Fibroblast of skin of left quadriceps (primary cell): ENCODE measurements at places on chromosomes 5 and 9.

DNA sequence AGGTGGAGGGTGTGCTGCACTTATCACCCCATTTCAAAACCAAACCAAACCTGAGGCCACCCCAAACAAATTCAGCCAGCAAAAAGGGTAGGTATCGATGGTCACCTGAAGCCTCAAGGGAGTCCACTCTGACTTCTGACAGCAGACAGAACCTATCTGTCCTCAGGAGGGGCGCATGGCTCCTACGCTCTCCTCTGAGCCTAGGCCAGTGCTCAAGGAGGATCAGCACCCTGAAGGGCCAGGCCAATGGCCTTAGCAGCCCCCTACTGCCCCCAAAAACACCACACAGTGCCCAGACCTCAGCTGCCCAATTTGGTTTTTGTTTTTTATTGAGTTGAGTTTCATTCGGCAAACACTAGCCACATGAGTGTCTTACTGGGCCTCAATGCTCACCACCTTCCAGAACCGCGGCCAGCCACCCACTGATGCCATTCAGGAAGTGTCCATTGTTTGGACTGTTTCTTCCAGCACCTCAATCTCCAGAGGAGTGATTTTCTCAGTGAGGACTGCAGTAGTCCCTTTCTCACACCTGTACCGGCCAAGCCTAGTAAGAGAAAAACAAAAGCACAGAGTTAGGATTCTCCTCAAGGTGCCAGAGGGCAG lies 62.0 kb downstream of the PSMB7 start:
- DNase-seq, result no peak

DNA sequence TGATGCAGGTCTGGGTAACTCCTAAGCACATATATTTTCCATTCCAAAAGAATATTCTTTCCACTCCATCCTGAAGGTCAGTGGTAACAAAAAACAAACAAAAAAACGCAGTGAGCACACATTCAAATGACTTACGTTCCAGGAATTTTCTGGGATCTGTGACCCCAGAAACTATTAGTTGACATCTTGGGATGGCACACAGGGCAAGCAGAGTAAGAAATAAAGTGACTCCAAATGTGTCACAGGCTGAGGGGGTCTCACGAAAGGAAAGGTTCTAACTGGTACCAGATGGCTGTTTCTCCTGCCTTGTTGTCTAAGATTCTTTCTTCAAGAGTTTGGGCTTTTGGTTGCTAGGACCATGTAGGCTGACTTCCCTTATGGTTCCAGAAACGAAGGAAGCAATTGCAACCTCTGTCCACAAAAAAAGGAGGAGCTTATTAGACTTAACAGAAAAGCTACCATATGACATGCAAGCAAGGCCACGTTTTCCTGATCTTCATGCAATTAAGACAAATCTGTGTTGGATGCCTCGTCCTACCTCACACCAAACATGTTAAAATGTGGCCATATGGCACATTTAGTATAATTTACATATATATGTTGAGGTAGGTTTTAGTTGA lies 32.7 kb downstream of the PTGS1 start:
- no peak for DNase-seq

DNA sequence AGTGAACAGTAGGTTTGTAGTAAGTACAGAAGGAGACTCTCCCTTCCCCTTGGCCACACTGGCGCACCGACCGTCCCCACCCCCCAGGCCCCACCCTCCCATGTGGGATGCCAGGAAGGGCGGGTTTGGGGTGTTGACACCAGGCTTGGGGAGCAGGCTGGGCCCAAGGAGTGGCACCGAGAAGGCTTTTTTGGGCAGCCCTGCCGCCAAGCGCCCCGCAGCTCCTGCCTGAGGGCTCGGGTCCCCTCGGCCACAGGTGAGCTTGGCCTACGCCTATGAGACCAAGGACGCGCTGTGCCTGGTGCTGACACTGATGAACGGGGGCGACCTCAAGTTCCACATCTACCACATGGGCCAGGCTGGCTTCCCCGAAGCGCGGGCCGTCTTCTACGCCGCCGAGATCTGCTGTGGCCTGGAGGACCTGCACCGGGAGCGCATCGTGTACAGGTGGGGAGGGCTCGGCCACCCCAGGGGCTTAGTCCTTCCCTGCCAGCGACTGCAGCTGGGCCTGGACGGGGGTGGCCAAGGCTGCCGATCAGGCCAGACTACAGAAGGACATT lies 7.3 kb downstream of the GRK6 start:
- no peak for DNase-seq

DNA sequence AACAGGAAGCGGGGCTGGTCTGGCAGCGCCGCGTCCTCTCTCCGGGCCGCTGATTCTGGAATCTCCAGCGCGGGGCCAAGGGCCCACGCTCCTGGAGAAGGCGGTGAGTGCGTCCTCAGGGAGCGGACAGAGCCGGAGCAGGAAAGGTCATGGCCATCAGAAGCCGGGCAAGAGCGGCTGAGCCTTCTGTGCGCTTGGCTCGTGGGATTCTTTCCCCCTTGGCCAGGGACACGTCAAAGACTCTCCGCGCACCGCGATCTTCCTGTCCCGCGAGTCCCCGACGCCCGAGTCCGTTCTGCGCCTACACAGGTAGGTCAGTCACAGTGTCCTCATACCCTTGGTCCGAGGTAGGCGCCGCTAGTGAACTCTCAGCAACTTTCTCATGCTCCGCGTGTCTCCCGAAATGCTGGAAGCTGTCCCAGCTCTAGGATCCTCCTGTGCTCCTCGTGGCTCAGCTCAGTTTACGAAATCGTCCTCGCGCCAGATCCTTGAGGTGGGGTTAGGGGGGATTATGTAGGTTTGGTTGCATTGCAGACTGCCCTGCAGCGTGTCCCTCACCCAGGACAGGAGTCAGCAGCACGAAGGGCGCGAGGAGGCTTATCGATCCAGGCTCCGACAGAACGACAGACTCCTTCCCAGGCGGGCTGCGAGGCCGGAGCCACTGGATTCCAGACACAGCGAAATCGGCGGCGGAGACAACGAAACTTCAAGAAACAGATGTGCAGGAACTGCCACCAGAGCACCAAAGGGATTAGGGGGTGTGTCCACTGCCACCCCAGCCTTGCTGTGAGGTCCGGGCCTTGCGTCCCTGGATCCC lies 8.7 kb downstream of the LHX6 start:
- DNase-seq, result no peak

GRCh38 chr5:96933764-96934707 lies 1.8 kb upstream of the LNPEP start:
- peak; percentile 26 for DNase-seq

DNA sequence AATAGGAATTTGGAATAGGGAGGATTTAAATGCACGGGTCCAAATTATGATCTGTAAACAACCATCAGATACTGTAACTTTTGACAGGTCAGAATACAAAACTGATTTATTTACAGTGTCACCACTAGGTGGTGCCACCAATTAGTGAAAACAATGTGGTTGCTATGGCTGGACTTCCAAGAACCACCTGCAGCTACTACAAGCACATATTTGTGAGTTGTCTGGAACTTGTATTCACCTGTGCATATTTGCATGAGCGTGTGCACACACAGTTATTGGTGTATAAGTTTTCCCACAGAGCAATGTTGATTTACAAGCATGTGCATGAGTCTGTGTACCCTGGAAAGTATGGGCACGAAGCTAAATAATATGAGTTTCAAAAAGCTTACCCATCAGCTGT lies 3.0 kb upstream of the HRCT1 start:
- DNase-seq, result no peak

GRCh38 chr5:145787001-145787400 lies 48.1 kb downstream of the PRELID2 start:
- no peak for DNase-seq

DNA sequence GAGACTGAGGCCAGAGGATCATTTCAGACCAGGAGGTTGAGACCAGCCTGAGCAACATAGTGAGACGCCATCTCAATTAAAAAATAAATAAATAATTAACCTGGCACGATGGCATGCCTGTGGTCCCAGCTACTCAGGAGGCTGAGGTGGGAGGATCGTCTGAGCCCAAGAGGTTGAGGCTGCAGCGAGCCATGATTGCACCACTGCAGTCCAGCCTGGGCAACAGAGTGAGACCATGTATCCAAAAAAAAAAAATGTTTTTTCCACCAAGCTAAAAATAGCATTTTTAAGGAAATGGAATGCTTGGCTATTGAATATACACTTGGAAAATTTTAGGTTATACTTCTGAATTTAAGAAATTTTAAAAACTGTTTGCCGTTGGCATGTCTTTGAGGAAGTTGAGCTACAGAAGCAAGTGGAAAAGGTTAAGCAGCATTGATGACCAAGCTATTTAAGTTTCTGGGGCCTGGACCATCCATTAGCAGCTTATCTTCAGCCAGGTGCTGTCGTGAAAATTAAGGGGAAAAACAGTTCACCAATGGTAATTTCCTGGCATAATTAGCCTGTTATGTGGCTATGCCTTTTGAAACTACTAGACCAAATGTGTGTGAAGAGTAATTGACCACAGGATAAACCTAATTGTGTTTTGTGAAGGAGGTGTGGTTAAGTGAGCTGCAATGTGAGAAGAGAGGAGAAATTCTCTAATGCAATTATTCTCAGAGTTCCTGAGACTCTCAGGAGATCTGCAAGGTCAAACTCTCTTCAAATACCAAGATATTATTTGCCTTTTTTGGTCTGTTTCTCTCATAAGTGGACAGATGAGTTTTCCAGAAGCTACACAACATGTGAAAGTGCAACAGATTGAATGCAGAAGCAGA lies 21.0 kb downstream of the F2R start:
- no peak for DNase-seq

DNA sequence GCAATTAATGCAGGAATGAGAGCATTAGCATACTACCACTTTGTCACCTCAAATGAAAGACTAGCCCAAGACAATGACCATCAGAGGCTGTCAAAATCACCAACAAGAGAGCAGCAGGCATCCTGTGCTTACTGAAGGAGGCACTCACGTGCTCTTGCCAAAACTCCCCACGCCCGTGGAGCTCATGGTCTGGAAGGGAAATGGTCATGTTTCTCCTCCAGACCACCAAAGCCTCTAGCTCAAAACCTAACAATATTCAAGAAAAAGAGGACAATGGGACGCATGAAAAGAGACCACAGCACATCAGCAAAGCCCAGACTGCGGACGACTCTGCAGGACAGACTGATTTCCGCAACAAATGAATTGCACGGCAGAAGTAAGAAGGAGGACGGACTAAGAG lies 12.8 kb downstream of the AKNA start:
- no peak for DNase-seq

- DNase-seq, result no peak
These were observed 142.4 kb downstream of the ST8SIA4 start for GRCh38 chr5:100760688-100761087.

- DNase-seq, result no peak
These were observed 42.4 kb downstream of the TMC1 start for GRCh38 chr9:72563806-72564205.
